ENCODE measurements at places on chromosomes 6 and 20. TPM values are rescaled to one million over a fixed set of nuclear protein-coding genes. Genes with fewer than 3 reads are reported as not detected.

Gene STK4
- polyA plus RNA-seq: 9.2 TPM

Gene C6orf141
- polyA plus RNA-seq: 3.9 TPM

Gene ZKSCAN4
- 2.3 TPM for polyA plus RNA-seq

Gene ULBP2
- 0.34 TPM for polyA plus RNA-seq

Gene GPR63
- polyA plus RNA-seq: under 0.01 TPM

Gene SIRPB2
- polyA plus RNA-seq: 2.5 TPM

Data from sigmoid colon (tissue), 7 donors.